ENCODE measurements at places on chromosomes 1 and 21.

GRCh38 chr1:147545133-147545532 is 3.8 kb downstream of the BCL9 start:
- DNase-seq = no peak

DNA sequence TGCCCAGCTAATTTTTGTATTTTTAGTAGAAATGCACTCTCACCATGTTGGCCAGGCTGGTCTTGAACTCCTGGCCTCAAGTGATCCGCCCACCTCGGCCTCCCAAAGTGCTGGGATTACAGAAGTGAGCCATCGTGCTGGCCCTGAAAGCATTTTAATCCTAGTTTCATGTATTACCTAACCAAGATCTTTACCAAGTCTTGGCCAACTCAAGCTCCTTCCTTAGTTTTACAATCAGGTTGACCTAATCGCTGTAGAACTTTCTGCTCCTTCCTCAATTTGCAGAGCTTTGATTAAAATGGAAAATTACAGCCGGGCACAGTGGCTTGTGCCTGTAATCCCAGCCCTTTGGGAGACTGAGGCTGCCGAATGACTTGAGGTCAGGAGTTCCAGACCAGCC is 3.2 kb upstream of the TMEM63A start:
- no peak for DNase-seq

DNA sequence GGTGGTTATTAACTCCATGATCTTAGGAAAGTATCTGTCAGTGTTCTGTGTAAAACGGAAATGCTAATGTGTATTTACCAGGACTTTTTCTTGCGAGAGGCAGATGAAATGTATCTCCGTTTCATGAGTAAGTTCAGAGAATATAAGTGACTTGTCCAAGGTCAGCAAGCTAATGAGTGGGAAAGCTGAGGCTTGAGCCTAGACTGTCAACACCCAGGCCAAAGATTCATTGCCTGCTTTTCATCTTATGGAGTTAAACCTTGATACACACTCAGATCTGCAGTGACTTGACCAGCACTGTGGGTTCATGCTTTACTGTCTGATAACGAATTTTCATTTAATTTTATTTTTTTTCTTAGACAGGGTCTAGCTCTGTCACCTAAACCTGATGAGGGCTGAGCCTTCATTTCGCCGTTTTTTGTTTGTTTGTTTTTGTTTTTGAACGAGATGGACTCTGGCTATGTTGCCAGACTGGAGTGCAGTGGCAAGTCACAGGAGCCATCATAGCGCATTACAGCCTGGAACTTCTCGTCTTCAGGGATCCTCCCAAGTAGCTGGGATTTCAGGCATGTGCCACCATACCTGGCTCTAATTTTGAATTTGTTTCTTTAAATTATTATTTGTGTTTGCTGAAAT is 918 bp upstream of the JTB start:
- no peak for DNase-seq

DNA sequence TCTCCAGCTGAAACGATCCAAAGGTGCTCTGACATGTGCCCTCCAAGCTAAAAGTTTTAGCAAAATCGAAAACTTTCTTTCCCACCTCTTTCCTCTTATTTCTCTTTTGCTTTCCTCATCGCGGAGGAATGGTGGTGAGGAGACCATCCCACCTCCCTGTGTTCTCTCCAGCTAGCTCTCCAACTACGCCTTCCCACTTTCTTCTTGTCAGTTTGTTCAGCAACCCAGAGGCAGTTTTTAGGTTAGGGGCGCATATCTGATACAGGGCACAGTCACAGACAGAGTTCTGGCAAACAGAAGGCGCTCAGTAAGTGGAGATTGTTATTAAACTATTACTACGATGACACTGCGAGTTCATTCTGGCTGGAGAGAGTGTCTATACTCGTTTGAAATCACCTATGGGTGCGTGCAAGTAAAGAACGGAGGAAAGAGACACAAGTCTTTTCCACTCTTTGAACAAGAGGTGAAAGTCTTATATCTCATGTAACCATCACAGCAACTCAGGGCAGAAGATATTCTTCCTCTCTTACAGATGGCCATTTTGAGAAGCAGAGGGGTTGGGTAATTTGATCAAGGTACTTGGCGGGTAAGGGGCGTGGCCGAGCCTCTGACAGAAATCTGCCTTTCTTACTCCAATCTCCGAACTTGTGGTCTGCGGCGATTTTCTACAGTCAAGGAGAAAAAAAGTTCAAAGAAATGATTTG is 13.9 kb downstream of the HLX start:
- DNase-seq = no peak

DNA sequence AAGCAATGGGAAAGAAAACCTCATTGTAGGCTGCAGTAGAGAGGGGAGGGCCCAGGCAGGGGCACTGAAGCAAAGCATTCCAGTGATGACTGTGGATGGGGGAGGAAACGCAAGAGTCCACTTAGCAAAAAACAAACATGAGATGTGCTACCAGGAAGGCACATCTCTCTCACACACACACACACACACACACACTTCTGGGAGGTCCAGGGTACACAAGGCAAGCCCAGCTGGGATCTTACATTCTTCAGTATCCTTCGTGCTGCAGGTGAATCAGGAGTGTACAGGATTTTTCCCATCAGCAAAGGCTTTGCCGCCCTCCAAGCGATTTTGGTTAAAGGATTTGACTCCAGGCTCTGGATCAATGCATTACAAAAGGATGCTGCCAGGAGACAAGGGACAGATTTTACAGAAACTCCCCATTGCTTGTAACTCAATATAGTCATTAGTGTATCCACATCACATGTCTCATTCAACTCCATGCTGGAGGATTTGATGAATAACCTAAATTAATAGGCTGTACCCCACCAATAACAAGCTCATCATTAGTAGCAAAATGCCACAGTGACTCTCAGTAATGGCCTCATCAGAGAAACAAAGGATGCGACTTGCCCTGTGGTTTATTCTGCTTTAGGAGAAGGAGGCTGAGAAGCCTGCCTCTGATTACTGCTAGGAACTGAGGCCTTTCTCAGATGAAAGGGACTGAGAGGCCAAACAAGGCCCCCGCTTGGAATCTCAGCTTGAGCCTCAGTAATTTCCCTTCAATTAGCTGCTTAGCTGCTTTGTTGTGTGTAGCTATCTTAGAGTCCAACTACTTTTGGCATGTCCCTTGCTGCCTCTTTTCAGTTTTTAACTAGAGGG is 41.6 kb downstream of the ABCA4 start:
- no peak for DNase-seq

All from GM18507 (cell line).